Activated CD8-positive, alpha-beta T cell treated with anti-CD3 and anti-CD28 coated beads, Interleukin-2, amount 10 ng/mL, durations not matched to agents 7 days and 5 days (primary cell): ENCODE measurements at places on chromosomes 1 and 21. TPM values are rescaled to one million over a fixed set of nuclear protein-coding genes. Genes with fewer than 3 reads are reported as not detected.

GRCh38 chr1:197471248-197471985 is 203.4 kb downstream of the CRB1 start:
- H3K27me3 ChIP-seq: peaks cover 2% of the 10 kb centered on the region
- no peaks in the 10 kb centered on the region for H3K36me3 ChIP-seq
- H3K4me1 ChIP-seq: no peaks in the 10 kb centered on the region
- DNase-seq: no peak
- H3K4me3 ChIP-seq: no peak overlapping the region
- H3K27ac ChIP-seq: no peak overlapping the region

The DHX9 gene
- 218 TPM for total RNA-seq

GRCh38 chr1:218752126-218752525 is 407.0 kb downstream of the TGFB2 start:
- H3K27me3 ChIP-seq: no peaks in the 10 kb centered on the region
- H3K36me3 ChIP-seq: no peaks in the 10 kb centered on the region
- H3K27ac ChIP-seq: no peak overlapping the region
- DNase-seq: no peak
- no peak overlapping the region for H3K4me3 ChIP-seq
- no peaks in the 10 kb centered on the region for H3K4me1 ChIP-seq

The VWA5B1 gene
- total RNA-seq: not detected

GRCh38 chr1:58815069-58815685 is 31.3 kb upstream of the JUN start:
- peaks cover 49% of the 10 kb centered on the region for H3K4me1 ChIP-seq
- H3K27ac ChIP-seq: peak overlapping the region; percentile 92
- peaks cover 5% of the 10 kb centered on the region for H3K36me3 ChIP-seq
- H3K27me3 ChIP-seq: peaks cover 3% of the 10 kb centered on the region
- H3K4me3 ChIP-seq: peak overlapping the region; percentile 83
- peak; percentile 66 for DNase-seq

- peaks cover 15% of the 10 kb centered on the region for H3K36me3 ChIP-seq
- H3K27ac ChIP-seq: no peak overlapping the region
- DNase-seq: no peak
- no peak overlapping the region for H3K4me3 ChIP-seq
- H3K4me1 ChIP-seq: peaks cover 13% of the 10 kb centered on the region
- H3K27me3 ChIP-seq: no peaks in the 10 kb centered on the region
Measured at GRCh38 chr1:107817935-107818334, 147.0 kb downstream of the VAV3 start.

DNA sequence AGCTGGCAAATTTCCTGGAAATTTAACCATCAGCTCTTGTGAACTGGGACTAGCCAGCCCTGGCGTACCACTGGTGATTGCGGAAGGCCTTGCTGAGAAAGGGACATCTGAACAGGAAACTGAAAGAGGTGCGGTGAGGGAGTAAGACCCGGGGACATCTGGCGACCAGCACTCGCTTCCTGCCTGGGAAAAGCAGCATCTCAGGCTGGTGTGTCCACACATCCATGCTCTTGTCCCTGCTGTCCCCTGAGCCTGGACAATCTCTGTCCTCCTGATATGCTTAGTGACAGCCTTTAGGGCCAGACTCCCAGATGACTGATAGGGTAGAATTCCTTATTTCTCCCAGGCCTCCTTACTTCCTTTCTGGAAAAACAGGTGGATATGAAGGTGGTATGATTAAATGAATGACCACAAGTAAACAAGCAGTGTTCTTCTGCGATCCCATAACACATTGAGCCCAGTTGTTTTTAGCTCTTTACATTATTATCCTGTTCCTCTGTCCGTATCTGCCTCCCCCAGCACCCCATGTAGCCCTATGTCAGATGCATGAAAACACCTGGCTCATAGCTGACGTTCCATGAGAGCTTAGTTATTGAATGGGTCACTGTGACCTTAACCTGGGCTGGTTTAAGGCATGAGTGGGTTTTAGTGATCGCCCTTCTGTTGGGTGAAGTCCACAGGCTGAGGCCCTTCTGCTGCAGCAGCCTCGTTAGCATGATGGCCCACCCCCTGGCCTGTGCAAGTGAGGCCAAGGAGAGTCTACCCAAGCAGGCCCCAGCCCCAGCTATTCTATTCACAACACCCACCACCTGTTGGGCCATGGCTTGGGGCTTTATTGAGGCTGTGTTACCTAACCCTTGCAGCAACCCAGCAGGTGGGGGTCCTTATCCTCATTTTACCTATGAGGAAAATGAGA is 76.1 kb upstream of the GADD45A start:
- DNase-seq: no peak
- no peak overlapping the region for H3K27ac ChIP-seq
- peaks cover 4% of the 10 kb centered on the region for H3K27me3 ChIP-seq
- H3K36me3 ChIP-seq: no peaks in the 10 kb centered on the region
- H3K4me3 ChIP-seq: no peak overlapping the region
